Activated CD4-positive, alpha-beta T cell treated with anti-CD3 and anti-CD28 coated beads for 36 hours (primary cell): ENCODE measurements at places on chromosomes 16 and 17.
A peak's percentile ranks its signal among the peaks of the same experiment; 100 is the strongest.

DNA sequence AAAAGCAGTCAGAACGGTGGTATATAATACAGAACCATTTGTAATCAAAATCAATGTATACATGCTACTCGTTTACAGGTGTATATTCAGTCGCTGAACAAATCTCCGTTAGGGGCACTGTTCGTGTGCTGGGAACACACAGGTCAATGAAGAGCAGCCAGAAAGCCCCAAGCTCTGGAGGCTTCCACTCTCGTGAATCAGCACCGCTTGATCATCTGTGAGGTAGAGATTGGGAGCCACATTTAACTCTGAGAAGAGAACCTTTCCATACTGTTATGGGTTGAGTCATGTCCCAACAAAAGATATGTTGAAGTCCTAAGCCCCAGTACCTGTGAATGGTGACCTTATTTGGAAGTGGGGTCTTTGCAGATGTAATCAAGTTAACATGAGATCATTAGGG is 5.4 kb upstream of the CYTH1 start:
- peaks cover 25% of the 10 kb centered on the region for H3K36me3 ChIP-seq
- DNase-seq = no peak

DNA sequence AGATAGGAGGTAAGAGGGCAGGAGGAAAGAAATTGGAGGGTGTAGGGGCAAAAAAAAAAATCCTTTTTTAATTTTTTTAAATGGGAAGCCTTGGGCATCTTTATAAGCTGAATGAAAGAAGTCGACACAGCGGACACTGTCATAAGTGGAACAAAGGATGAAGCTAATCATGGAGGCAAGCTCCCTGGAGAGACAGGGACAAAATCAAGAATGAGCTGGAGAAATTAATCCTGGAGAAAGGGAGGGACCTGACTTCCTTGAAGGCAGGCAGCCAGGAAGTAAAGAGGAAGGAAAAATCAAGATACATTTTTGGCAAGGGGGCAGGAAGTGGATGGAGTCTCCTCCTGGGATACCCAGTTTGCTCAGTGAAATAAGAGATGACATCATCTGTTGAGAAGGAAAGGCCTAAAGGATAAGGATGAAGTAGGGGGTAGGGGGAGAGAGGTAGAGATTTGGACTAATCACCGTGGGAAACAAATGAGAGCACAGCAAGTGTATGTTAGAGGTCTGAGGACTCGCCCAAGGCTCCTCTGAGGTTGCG is 179.3 kb downstream of the SLC39A11 start:
- H3K4me1 ChIP-seq = no peaks in the 10 kb centered on the region
- DNase-seq = no peak
- no peak overlapping the region for H3K4me3 ChIP-seq
- no peaks in the 10 kb centered on the region for H3K27me3 ChIP-seq

DNA sequence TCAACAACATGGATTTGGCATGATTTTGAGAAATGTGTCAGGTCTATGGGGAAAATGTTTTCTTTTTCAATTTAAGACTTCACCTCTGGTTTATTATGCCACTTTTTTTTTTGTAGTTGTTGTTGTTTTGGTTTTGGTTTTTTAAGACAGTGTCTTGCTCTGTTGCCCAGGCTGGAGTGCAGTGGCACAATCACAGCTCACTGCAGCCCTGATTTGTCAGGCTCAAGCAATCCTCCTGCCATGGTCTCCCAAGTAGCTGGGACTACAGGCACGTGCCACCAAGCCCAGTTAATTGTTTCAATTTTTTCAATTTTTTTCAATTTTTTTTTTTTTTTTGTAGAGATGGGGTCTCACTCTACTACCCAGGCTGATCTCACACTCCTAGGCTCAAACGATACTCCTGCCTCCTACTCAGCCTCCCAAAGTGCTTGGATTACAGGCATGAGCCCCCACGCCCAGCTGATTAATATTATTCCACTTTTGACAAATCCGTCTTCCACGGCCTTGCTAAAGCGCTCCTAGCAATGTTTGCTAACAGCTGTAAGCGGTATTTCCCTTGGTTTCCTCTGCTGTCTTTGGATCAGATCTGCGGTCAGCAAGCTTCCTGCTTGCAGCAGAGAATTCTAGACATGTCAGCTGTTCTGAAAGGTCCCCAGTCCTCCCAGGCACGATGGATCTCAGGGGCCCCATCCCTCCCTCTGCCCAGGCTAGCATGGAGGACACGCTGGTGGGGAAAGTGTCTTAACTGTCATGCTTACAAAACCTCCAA is 7.0 kb upstream of the MILR1 start:
- H3K27ac ChIP-seq = peak overlapping the region; percentile 61
- H3K36me3 ChIP-seq = peaks cover 10% of the 10 kb centered on the region
- no peak overlapping the region for H3K4me3 ChIP-seq
- DNase-seq = peak; percentile 37

DNA sequence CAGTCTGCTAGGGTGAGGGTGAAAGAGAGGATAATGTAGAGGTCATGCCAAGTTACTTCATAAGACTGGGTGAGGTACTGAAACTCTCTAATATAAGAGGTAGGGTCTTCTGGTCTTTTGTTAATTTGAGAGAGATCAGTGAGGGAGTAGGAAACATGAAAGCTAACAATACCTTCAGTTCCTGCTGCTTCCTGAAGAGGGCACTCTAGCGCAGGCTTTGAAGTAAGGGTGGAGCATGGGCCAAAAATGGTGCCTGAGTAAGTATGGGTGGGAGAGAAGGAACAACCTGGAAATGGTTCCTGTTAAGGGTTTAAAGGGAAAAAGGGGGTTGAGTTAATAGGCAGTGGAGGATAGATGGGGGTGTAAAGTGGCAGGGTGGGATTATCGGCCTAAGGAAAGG is 2449.5 kb downstream of the TP53TG3F start:
- H3K27ac ChIP-seq = no peak overlapping the region
- peak; percentile 24 for DNase-seq
- H3K4me3 ChIP-seq = no peak overlapping the region
- no peaks in the 10 kb centered on the region for H3K36me3 ChIP-seq
- no peaks in the 10 kb centered on the region for H3K27me3 ChIP-seq

DNA sequence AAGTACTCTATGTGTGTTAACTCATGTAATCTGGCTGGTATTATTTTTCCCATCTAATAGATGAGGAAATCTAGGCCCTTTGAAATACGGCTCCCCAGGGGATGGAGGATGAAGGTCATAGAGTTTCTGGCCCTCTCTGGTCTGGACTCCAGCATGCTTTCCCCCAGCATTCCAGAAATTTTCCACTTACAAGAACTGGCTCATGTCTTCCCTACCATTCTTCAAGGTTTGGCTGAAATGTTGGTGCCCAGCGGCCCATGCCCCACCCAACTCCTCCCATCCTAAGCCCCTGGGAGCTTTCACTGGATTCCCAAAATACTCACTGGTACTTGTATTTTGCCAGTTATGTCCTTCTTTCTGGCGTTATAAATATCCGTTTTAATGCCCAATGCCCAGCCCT is 237.5 kb upstream of the NLRP1 start:
- no peaks in the 10 kb centered on the region for H3K4me1 ChIP-seq
- H3K27ac ChIP-seq = no peak overlapping the region
- no peaks in the 10 kb centered on the region for H3K36me3 ChIP-seq
- no peak for DNase-seq
- peaks cover 23% of the 10 kb centered on the region for H3K27me3 ChIP-seq
- H3K4me3 ChIP-seq = no peak overlapping the region

GRCh38 chr17:3669548-3669947 is 936 bp downstream of the EMC6 start:
- DNase-seq = no peak
- peaks cover 14% of the 10 kb centered on the region for H3K36me3 ChIP-seq
- no peaks in the 10 kb centered on the region for H3K27me3 ChIP-seq
- H3K4me1 ChIP-seq = peaks cover 21% of the 10 kb centered on the region
